ENCODE measurements at places on chromosomes 12 and 14. TPM values are rescaled to one million over a fixed set of nuclear protein-coding genes. Genes with fewer than 3 reads are reported as not detected.

GRCh38 chr14:87888136-87888999, 104.6 kb downstream of the GALC start:
- no peak overlapping the region for H3K27ac ChIP-seq
- H3K27me3 ChIP-seq: no peaks in the 10 kb centered on the region
- H3K4me3 ChIP-seq: no peak overlapping the region
- no peaks in the 10 kb centered on the region for H3K36me3 ChIP-seq
- no peak for DNase-seq
- H3K4me1 ChIP-seq: no peaks in the 10 kb centered on the region

GRCh38 chr14:88069677-88070076, 64.7 kb downstream of the GPR65 start:
- no peak overlapping the region for H3K4me3 ChIP-seq
- no peak overlapping the region for H3K27ac ChIP-seq
- H3K4me1 ChIP-seq: no peaks in the 10 kb centered on the region
- no peaks in the 10 kb centered on the region for H3K27me3 ChIP-seq
- DNase-seq: no peak

GRCh38 chr12:11798006-11798708, 148.7 kb downstream of the ETV6 start:
- DNase-seq: no peak
- peaks cover 61% of the 10 kb centered on the region for H3K4me1 ChIP-seq
- H3K27me3 ChIP-seq: no peaks in the 10 kb centered on the region
- peak overlapping the region; percentile 83 for H3K27ac ChIP-seq
- no peak overlapping the region for H3K4me3 ChIP-seq

The ATF7IP gene
- total RNA-seq: 41.0 TPM

DNA sequence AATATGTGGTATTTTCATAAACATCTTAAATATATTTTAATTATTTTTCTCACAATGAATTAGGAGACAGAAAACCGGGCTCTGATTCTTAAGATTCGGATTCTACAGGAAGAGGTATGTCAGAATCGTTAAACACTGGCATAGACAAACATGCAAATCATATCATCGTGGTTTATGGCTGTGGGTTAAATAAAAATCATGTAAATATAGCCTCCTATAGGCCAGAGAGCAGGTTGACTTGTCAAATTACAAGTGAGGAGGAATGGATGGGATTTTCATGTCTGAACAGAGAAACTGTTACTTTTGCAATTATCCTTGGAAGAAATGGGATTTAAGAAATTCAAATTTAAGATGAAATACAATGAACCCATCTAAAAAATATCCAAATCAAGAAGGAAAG, 74.9 kb upstream of the BCAT1 start:
- H3K36me3 ChIP-seq: no peaks in the 10 kb centered on the region
- H3K4me3 ChIP-seq: no peak overlapping the region
- no peaks in the 10 kb centered on the region for H3K4me1 ChIP-seq
- H3K27me3 ChIP-seq: no peaks in the 10 kb centered on the region
- DNase-seq: no peak
- no peak overlapping the region for H3K27ac ChIP-seq

The CD27 gene
- total RNA-seq: 4.7 TPM

- DNase-seq: no peak
- H3K4me3 ChIP-seq: no peak overlapping the region
- no peaks in the 10 kb centered on the region for H3K27me3 ChIP-seq
- H3K36me3 ChIP-seq: no peaks in the 10 kb centered on the region
- H3K27ac ChIP-seq: no peak overlapping the region
Measured at GRCh38 chr14:100914597-100915021, 11.1 kb upstream of the RTL1 start.

The PDE3A gene
- 78.3 TPM for total RNA-seq

GRCh38 chr12:48882315-48882687, 16.6 kb upstream of the RND1 start:
- H3K27ac ChIP-seq: peak overlapping the region; percentile 28
- H3K4me3 ChIP-seq: peak overlapping the region; percentile 61
- DNase-seq: no peak
- H3K36me3 ChIP-seq: no peaks in the 10 kb centered on the region
- H3K4me1 ChIP-seq: no peaks in the 10 kb centered on the region

- DNase-seq: no peak
- peak overlapping the region; percentile 27 for H3K4me3 ChIP-seq
- H3K27ac ChIP-seq: no peak overlapping the region
- H3K4me1 ChIP-seq: no peaks in the 10 kb centered on the region
- no peaks in the 10 kb centered on the region for H3K27me3 ChIP-seq
Measured at GRCh38 chr12:29157486-29157946, 8.4 kb downstream of the FAR2 start.

GRCh38 chr14:50836515-50836914, 5.6 kb upstream of the NIN start:
- no peaks in the 10 kb centered on the region for H3K4me1 ChIP-seq
- no peaks in the 10 kb centered on the region for H3K36me3 ChIP-seq
- DNase-seq: no peak
- no peak overlapping the region for H3K4me3 ChIP-seq
- H3K27me3 ChIP-seq: no peaks in the 10 kb centered on the region
- H3K27ac ChIP-seq: no peak overlapping the region

- H3K27me3 ChIP-seq: no peaks in the 10 kb centered on the region
- H3K4me1 ChIP-seq: peaks cover 16% of the 10 kb centered on the region
- H3K4me3 ChIP-seq: no peak overlapping the region
- H3K27ac ChIP-seq: no peak overlapping the region
- DNase-seq: no peak
Measured at GRCh38 chr12:110244829-110245228, 36.2 kb upstream of the ATP2A2 start.

DNA sequence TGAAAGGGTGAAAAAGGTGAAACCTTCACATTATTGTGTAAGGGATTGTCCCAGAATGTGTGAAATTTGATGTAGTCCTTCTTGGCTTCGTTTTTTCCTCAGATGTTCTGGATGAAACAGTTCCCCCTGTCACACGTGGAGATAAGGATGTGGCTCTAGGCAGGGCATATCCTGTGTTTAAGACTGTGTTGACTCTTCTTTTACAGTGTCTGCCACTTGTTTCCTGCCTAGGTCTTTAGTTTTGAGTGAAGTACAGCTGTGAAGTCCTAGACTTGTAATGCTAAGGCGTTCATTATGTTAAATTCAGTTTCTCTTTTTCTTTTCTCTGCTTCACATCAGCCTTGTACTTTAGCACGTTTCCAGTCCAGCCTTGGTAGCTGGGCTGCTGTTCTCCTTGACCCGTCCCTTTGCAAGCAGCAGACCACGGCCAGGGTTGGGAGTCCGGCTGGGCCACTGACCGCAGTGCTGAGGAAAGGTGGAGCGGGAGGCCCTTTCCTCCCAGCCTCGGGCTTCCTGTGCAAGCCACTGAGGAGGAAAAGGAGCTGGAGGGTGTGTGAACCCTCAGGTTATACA, 59.1 kb downstream of the RASSF3 start:
- H3K27ac ChIP-seq: peak overlapping the region; percentile 64
- H3K36me3 ChIP-seq: no peaks in the 10 kb centered on the region
- peaks cover 98% of the 10 kb centered on the region for H3K4me1 ChIP-seq
- no peaks in the 10 kb centered on the region for H3K27me3 ChIP-seq
- no peak for DNase-seq

DNA sequence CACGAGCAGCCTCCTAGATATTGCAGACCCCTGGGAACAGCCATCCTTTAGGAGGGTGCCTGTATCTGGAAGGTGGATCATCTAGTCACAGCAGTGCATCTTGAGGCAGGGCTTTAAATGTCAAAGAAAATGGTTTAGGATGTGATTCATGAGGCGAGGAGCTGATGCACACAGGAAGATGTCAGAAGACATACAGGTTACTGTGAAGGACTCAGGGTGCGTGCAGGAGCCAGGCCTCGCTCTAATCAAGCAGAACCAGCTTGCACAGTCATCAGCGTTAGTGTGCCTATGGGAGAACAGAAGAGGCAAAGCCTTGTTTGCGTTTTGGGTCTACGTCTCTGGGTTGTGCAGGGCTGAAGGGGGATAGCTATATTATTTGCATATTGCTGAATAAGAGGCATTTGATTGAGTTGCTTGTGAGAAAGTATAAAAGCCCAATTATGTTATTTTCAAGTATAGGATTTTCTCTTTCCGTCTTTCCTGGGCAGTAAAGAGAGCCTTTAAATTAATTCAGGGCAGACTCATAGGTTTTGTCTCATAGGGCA, 77.3 kb upstream of the RPH3A start:
- no peak overlapping the region for H3K27ac ChIP-seq
- H3K4me1 ChIP-seq: no peaks in the 10 kb centered on the region
- H3K4me3 ChIP-seq: no peak overlapping the region
- DNase-seq: no peak
- no peaks in the 10 kb centered on the region for H3K36me3 ChIP-seq

- H3K27ac ChIP-seq: no peak overlapping the region
- DNase-seq: no peak
- H3K36me3 ChIP-seq: no peaks in the 10 kb centered on the region
- no peaks in the 10 kb centered on the region for H3K4me1 ChIP-seq
- H3K27me3 ChIP-seq: no peaks in the 10 kb centered on the region
Measured at GRCh38 chr12:70467476-70467875, 101.4 kb downstream of the KCNMB4 start.

DNA sequence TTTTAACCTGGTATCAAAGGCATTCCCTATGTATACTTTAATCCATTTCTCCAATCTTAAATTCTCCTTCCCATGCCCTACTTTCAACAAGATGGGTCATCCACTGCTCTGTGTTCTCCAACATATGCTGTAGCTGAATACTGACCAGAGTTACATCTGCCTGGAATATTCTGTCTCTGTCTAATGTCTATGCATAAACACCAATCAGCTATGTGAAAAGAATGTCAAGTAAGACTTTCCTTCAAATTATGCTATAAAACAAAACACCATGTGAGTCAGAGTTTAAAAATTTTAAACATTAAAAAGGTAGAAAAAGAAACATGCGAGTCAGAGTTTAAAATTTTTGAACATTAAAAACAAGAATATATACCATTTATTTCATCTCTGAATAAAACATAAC, 19.3 kb downstream of the NT5DC3 start:
- peaks cover 10% of the 10 kb centered on the region for H3K36me3 ChIP-seq
- no peak overlapping the region for H3K4me3 ChIP-seq
- DNase-seq: no peak
- H3K27ac ChIP-seq: no peak overlapping the region
- H3K27me3 ChIP-seq: no peaks in the 10 kb centered on the region

- H3K4me3 ChIP-seq: no peak overlapping the region
- no peaks in the 10 kb centered on the region for H3K4me1 ChIP-seq
- H3K36me3 ChIP-seq: no peaks in the 10 kb centered on the region
- no peak overlapping the region for H3K27ac ChIP-seq
Measured at GRCh38 chr12:68012712-68013111, 23.5 kb downstream of the IFNG-AS1 start.

DNA sequence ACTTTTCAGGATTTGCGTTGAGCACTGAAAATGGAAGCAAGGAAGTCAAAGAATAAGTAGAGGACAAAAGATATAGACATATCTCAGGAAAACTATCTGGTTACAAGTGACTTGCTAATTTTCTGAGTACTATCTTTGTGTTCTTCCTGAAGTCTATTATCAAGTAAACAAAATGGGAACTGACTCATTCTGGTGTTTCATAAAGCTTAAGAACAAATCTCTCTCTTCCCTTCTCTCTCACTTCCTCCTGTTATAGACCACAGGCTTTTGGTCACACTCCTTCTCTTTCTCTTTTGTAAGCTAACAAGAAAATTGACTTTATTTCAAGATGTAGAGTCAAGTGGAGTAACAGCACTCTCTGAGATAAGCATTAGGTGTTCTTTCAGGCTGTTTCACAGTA, 406.6 kb upstream of the SYT1 start:
- H3K36me3 ChIP-seq: no peaks in the 10 kb centered on the region
- no peak overlapping the region for H3K4me3 ChIP-seq
- DNase-seq: no peak
- no peak overlapping the region for H3K27ac ChIP-seq

DNA sequence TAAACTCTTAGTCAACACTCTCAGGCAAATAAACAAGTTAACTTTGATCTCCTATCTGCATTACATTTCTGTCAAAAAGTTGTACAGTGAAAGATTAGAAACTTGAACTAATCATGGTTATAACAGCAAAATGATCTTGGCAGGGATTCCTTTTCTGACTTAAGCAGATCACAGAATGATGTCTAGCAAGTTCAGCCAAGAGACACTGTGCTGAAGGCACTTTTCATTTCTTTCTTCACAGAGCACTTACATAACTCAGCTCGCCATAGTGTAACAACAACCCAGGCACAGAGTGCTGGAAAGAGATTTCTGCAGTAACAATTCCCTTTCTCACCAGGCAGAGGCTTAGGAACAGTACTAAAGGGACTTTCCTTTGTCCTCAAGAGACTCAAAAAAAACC, 19.6 kb upstream of the CSRP2 start:
- H3K27me3 ChIP-seq: no peaks in the 10 kb centered on the region
- no peak for DNase-seq
- H3K4me1 ChIP-seq: no peaks in the 10 kb centered on the region
- H3K4me3 ChIP-seq: no peak overlapping the region

GRCh38 chr14:77804592-77804991, 4.7 kb downstream of the ADCK1 start:
- no peaks in the 10 kb centered on the region for H3K36me3 ChIP-seq
- no peak for DNase-seq
- no peak overlapping the region for H3K27ac ChIP-seq
- H3K27me3 ChIP-seq: no peaks in the 10 kb centered on the region

The CD163L1 gene
- 2.5 TPM for total RNA-seq

GRCh38 chr14:60817113-60817512, 82.6 kb downstream of the MNAT1 start:
- H3K27me3 ChIP-seq: no peaks in the 10 kb centered on the region
- no peak overlapping the region for H3K4me3 ChIP-seq
- no peaks in the 10 kb centered on the region for H3K4me1 ChIP-seq

DNA sequence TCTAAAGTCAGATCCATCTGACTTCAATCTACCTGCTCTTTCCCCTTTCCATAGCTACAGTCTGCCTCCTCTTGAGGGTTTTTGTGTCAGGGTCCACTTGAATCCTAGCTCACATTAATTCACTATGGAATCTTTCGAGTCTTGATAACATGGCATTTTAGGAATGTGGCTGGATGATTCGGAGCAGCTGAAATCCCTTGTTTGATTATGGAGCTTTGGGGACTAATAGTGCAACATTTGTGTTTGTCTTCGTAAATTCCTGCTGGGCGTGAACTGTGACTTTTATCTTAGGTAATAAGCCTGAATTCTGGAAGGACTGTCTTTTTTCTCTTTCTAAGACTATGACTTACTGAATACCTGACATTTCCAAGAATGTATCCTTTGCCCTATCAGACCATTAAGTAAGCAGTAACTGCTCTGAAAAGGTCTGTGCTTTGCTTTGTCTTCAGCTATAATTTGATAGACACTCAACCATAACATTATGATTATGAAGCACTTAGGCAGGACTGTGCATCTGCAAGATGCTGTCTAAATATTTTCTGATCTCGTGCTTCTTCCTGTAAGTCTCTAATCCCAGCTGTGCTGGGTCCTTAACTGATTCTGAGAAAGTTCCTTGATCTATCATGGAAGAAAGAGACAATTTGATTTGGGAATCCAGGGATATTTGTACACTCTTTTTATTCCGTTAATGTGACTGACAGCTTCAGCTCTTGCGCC, 19.0 kb upstream of the PELI2 start:
- no peak overlapping the region for H3K27ac ChIP-seq
- no peaks in the 10 kb centered on the region for H3K36me3 ChIP-seq
- no peak for DNase-seq
- peaks cover 21% of the 10 kb centered on the region for H3K4me1 ChIP-seq
- no peak overlapping the region for H3K4me3 ChIP-seq

The KRT3 gene
- total RNA-seq: not detected

- DNase-seq: no peak
- peaks cover 27% of the 10 kb centered on the region for H3K4me1 ChIP-seq
- no peak overlapping the region for H3K27ac ChIP-seq
- H3K4me3 ChIP-seq: no peak overlapping the region
- H3K27me3 ChIP-seq: peaks cover 29% of the 10 kb centered on the region
Measured at GRCh38 chr14:56796259-56796658, 14.0 kb downstream of the OTX2 start.

The MIP gene
- not detected for total RNA-seq

Data from thoracic aorta (tissue), 2 donors.